ENCODE measurements at places on chromosomes 3 and 15. TPM values are rescaled to one million over a fixed set of nuclear protein-coding genes. Genes with fewer than 3 reads are reported as not detected.

Gene IL1RAP
- 26.0 TPM for total RNA-seq

Gene GOLGA8T
- 1.5 TPM for total RNA-seq

Gene ALS2CL
- total RNA-seq: 134 TPM

Gene TRIM42
- not detected for total RNA-seq

Gene CCDC80
- 51.6 TPM for total RNA-seq

Gene KCNMB3
- 1.2 TPM for total RNA-seq

GRCh38 chr15:62880278-62880677 is 162.3 kb upstream of the TPM1 start:
- DNase-seq: no peak
- no peak overlapping the region for H3K4me3 ChIP-seq
- H3K36me3 ChIP-seq: no peaks in the 10 kb centered on the region
- no peaks in the 10 kb centered on the region for H3K4me1 ChIP-seq

DNA sequence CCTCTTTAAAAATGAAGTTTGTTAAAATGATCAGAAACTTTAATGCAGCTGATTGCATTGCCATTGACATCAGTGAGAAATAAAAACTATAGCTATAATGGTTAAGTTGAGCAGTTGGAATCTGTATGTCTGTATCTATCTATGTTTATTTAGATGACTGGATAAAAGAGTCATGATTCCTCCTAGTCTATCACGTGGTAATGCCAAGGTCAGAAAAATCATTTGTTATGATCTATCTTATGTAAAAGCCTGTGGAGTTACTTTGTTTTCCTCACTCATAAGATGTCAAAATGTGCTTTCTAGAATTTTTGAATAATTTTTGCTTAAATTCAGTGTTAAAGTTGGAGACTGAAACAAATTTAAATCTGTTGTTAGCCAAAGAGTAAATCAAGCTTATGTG is 63.3 kb downstream of the MBNL1 start:
- H3K27me3 ChIP-seq: no peaks in the 10 kb centered on the region
- peaks cover 76% of the 10 kb centered on the region for H3K4me1 ChIP-seq
- H3K4me3 ChIP-seq: no peak overlapping the region
- DNase-seq: no peak
- peak overlapping the region; percentile 70 for H3K27ac ChIP-seq
- no peaks in the 10 kb centered on the region for H3K36me3 ChIP-seq

DNA sequence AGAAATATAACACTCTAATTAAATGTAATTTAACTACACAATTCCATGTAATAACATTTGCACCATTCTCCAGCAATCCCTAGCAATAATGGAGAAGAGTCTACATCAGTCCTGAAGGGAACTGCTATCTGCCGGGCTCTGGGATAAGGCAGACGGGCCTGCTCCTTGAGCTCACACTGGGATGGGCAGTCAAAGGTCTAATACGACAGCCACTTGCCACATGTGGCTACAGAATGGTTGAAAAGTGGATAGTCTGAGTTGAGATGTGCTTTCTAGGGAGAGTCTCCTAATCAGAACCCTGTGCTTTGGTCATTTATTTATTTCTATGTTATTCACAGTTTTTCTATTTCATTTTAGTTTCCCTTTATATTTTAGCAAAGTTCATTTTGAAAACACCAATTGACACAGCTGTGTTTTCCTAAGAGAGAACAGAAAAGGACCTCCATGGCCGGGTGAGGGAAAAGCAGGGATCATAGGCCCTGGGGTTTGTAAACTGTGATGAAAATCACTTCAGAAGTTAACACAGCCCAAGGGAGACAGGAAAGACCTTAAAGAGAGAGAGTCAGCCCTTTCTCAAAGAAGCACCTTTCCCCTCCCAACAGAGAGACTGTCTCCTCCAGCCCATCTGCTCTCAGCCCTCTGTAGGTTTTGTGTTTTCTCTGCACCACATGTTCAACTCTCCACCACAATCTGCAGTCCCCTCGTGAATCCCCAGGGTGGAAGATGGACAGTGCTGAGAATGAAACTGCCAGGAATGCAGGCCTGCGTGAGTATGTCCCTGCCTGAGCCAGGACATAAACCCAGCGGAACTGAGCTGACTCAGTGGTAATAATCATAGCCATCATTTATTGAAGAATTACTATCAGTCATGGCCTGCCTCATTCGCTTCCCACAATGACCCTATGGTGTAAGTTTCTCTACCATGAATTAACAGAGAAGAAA is 11.6 kb downstream of the FSIP1 start:
- H3K4me3 ChIP-seq: no peak overlapping the region
- H3K27me3 ChIP-seq: no peaks in the 10 kb centered on the region

- no peaks in the 10 kb centered on the region for H3K27me3 ChIP-seq
- no peaks in the 10 kb centered on the region for H3K36me3 ChIP-seq
- H3K27ac ChIP-seq: no peak overlapping the region
- H3K4me3 ChIP-seq: no peak overlapping the region
These were observed 368.9 kb downstream of the CLSTN2 start for GRCh38 chr3:140303875-140304274.

DNA sequence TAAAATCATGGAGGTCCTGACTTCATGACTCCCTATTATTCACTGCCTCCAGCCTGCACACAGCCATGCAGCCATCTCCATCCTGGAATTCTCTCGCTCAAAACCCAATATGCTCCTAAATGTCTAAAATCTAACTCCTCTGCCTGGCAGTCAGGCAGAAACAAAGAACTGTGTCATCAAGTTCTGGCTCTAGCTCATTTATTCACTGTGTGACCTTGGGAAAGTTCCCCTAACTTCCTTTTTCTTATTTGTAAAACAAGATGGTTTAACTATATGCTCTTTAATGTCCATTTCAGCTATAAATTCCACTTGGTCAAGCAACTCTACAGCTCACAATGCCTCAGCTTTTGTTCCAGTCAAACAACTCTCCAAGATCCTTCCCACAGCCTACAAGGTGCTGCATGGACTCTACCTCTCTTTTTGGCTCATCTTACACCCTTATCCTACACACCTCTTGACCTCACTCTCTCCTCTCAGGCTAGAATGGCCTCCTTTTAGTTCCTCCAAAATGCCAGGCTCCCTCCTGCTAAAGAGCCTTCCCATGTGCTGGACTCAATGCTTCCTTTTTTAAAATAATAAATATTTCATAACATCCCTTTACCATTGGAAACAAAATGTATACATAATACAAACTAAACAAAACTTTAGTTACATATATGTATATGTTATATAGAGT is 16.4 kb downstream of the PIK3CB start:
- no peak overlapping the region for H3K27ac ChIP-seq
- DNase-seq: no peak
- H3K4me3 ChIP-seq: no peak overlapping the region
- H3K36me3 ChIP-seq: no peaks in the 10 kb centered on the region

DNA sequence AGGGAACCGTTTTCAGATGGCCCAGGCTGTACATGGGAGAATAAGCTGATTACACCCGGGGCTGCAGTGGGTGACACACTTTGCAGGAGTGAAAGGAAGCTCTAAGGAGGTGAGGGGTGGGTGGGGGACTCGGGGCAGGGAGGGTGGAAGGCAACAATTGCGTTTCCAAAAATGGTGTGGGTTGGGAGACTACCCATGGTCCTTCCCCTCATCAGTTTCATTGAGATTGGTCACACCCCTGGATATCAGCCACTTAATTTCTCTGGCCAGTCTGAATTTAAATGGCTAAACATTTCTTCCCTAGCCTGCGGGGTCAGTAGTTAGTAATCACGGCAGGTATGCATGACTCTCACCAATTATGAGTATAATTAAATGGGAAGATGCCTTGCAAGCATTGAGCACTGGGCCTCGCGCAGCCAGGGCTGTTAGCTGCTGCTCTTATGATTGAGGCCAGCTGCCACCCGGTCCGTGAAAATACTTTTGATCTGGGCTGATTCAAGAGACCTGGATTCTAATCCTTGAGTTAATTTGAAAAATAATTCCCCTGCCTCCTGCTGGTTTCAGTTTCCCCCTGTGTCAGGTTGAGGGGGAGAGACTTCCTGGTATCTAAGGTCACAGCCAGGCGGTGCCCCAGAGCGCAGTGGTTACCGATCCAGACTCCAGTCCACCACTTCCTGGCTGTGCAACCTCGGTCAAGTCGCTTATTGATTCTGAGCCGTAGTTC is 23.3 kb downstream of the SLC6A6 start:
- peaks cover 49% of the 10 kb centered on the region for H3K4me1 ChIP-seq
- no peaks in the 10 kb centered on the region for H3K27me3 ChIP-seq
- H3K36me3 ChIP-seq: no peaks in the 10 kb centered on the region
- no peak overlapping the region for H3K4me3 ChIP-seq
- H3K27ac ChIP-seq: no peak overlapping the region
- DNase-seq: no peak

DNA sequence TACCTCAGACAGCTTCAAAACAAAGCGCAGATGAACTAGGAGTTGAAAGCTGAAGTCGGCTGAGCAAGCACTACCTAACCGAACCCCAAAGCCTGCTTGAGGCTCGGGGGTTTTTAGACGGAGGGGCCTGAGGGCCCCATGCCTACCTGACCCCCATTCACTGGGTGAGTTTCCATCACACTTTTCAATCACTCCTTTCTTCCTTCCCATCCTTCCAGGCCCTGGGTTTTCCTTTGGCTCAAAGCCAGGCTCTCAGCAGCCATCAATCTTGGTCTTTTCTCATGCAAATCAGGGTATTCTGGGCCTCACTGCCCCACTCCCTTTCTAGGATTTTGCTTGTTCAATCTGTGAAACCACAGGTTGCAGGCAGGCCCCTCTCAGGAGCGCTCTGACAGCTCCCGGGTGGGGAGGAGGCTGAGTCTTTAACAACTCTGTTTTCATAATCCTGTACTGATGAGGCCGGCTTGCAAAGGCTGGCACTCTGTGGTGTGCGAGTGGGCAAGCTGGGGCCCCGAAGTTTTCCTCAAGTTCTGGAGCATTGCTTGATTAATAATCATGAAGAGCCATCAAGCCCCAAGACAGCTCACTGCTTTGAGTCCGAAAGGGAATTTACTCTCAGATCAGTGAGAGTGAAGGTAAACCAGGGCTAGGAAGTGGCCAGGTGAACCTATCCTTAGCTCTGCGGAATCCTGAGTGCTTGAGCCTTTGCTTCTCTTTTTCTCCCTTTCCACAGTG is 97.6 kb downstream of the FRMD4B start:
- H3K27ac ChIP-seq: no peak overlapping the region
- H3K4me3 ChIP-seq: no peak overlapping the region
- H3K27me3 ChIP-seq: no peaks in the 10 kb centered on the region
- H3K36me3 ChIP-seq: no peaks in the 10 kb centered on the region

DNA sequence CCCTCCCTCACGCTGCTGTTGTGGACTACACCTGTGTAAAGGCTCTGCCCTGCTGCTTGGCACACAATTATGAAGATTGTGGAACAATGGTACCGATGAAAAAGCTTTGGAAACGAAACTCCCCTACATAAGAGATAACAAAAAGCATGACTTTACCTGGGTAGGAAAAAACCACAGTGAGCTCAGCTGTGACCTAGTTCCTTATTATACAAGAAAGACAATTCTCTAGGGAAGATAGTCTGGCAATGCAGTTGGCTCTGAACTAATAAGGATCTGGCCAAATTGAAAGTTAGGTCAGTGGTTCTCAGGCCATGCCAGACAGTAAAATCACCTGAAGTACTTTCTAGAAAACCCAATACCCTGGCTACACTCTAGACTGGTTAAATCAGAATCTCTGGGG is 16.1 kb downstream of the CLEC3B start:
- H3K27ac ChIP-seq: no peak overlapping the region
- H3K27me3 ChIP-seq: no peaks in the 10 kb centered on the region
- no peaks in the 10 kb centered on the region for H3K36me3 ChIP-seq
- DNase-seq: no peak
- no peak overlapping the region for H3K4me3 ChIP-seq

DNA sequence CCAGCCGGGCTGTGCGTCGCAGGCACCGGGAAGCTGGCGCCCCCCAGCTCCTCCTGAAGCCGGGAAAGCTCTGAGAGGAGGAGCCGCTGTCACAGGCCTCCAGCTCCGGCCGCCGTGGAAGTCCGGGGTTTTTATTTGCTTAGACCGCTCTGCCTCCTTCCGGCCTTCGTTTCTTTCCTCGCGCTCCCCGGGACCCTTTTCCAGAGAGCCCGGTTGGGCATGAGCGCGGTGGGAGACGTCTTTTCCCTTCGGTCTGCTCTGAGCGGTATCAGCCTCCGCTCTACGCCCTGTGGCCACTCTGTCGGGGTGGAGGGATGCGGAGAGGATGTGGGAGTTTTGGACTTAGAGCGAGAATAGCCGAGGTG is 559 bp downstream of the SENP5 start:
- peak overlapping the region; percentile 84 for H3K27ac ChIP-seq
- peak overlapping the region; percentile 88 for H3K4me3 ChIP-seq
- peaks cover 39% of the 10 kb centered on the region for H3K4me1 ChIP-seq

GRCh38 chr3:141382571-141382970 is 14.3 kb downstream of the ZBTB38 start:
- H3K4me1 ChIP-seq: no peaks in the 10 kb centered on the region
- H3K4me3 ChIP-seq: no peak overlapping the region
- H3K27ac ChIP-seq: no peak overlapping the region
- no peaks in the 10 kb centered on the region for H3K27me3 ChIP-seq

DNA sequence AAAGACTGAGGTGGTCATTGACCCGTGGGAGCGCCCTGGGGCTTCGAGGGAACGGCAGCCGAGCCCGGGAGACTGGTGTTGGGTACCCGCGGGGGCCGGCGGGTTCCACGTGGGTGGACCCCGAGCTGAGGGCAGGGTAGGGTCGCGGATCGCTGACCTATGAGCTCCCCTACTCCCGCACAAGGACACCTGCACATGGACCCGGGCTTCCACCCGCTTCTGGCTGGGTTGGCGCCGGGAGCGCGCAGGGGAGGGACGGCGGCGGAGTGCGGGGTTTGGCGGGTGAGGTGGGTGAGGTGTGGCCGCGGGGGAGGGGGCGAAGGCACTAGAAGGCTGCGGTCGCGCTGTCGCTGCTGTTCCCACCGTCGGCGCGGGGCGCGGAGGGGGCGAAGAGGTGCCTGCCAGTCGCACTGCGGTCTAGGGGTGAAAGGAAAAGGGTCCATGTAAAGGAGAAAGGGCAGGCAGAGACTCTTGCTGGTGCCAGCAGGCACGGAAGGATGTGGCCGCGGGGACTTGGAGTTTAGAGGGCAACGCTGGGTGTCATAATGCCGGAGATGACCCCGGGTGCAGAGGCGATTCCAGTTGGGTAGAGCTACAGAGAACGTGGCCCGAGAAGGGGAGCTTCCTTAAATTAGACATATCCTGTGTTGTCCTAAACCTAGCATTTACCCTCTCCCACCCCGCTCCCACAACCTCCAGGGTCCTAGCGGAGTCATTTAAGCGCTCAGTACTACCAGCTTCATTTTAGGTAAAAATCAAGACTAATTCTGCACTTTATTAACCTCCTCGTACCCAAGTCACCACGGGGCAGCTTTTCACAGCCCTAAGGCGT is 245.9 kb upstream of the TOPAZ1 start:
- H3K36me3 ChIP-seq: no peaks in the 10 kb centered on the region
- peaks cover 43% of the 10 kb centered on the region for H3K4me1 ChIP-seq
- peak overlapping the region; percentile 40 for H3K4me3 ChIP-seq
- H3K27ac ChIP-seq: no peak overlapping the region
- H3K27me3 ChIP-seq: no peaks in the 10 kb centered on the region

GRCh38 chr3:156787001-156787400 is 39.2 kb upstream of the LEKR1 start:
- H3K27me3 ChIP-seq: no peaks in the 10 kb centered on the region
- H3K36me3 ChIP-seq: no peaks in the 10 kb centered on the region
- no peak overlapping the region for H3K4me3 ChIP-seq
- H3K4me1 ChIP-seq: no peaks in the 10 kb centered on the region
- DNase-seq: no peak
- no peak overlapping the region for H3K27ac ChIP-seq

- DNase-seq: no peak
- H3K36me3 ChIP-seq: peaks cover 3% of the 10 kb centered on the region
- H3K4me1 ChIP-seq: no peaks in the 10 kb centered on the region
These were observed 13.3 kb downstream of the GYG1 start for GRCh38 chr3:149004622-149005021.

All from vagina (tissue), 2 donors.